Lower lobe of right lung (tissue), 2 donors: ENCODE measurements at places on chromosomes 12 and 14. TPM values are rescaled to one million over a fixed set of nuclear protein-coding genes. Genes with fewer than 3 reads are reported as not detected.

The SSTR1 gene
- total RNA-seq: 8.7 TPM

The HOXC4 gene
- 0.47 TPM for total RNA-seq

The SPTLC2 gene
- 46.1 TPM for total RNA-seq

The COL2A1 gene
- total RNA-seq: not detected

The SCYL2 gene
- 45.0 TPM for total RNA-seq

The JPH4 gene
- total RNA-seq: 5.1 TPM

The ACOT6 gene
- total RNA-seq: not detected

The SMOC1 gene
- 1.1 TPM for total RNA-seq

The FIGNL2 gene
- total RNA-seq: 0.95 TPM

The RDH16 gene
- 0.53 TPM for total RNA-seq

The AICDA gene
- 0.77 TPM for total RNA-seq

The HELB gene
- 6.4 TPM for total RNA-seq

The TSHR gene
- not detected for total RNA-seq

The ANO2 gene
- total RNA-seq: 22.2 TPM

The AQP2 gene
- not detected for total RNA-seq

The SPIC gene
- total RNA-seq: not detected

The TRIP11 gene
- 62.6 TPM for total RNA-seq

The ADCY6 gene
- 42.7 TPM for total RNA-seq

The SLC25A21 gene
- total RNA-seq: 0.38 TPM

The CD69 gene
- total RNA-seq: 11.4 TPM

The ALG10B gene
- total RNA-seq: 9.2 TPM

The NTN4 gene
- total RNA-seq: 140 TPM

The NPFF gene
- total RNA-seq: not detected

The PLA2G1B gene
- 42.2 TPM for total RNA-seq

The PNN gene
- 42.9 TPM for total RNA-seq

The FAM234B gene
- total RNA-seq: 7.5 TPM

The PRR4 gene
- 1.7 TPM for total RNA-seq

The FGF23 gene
- not detected for total RNA-seq

The TAS2R13 gene
- 0.92 TPM for total RNA-seq

The ACAD10 gene
- total RNA-seq: 24.0 TPM

The OTX2 gene
- total RNA-seq: not detected

The LMNTD1 gene
- total RNA-seq: 2.6 TPM

The MSI1 gene
- total RNA-seq: 0.44 TPM

The C1R gene
- total RNA-seq: 373 TPM

The BAZ1A gene
- total RNA-seq: 43.5 TPM

The SAV1 gene
- 39.3 TPM for total RNA-seq

The NFE2 gene
- total RNA-seq: 13.5 TPM
